ENCODE measurements at places on chromosomes 13 and 19.

- DNase-seq, result no peak
These were observed 399 bp upstream of the ZNF136 start for GRCh38 chr19:12162513-12162881.

GRCh38 chr19:40549007-40549708 is 27.5 kb upstream of the SHKBP1 start:
- DNase-seq, result no peak

DNA sequence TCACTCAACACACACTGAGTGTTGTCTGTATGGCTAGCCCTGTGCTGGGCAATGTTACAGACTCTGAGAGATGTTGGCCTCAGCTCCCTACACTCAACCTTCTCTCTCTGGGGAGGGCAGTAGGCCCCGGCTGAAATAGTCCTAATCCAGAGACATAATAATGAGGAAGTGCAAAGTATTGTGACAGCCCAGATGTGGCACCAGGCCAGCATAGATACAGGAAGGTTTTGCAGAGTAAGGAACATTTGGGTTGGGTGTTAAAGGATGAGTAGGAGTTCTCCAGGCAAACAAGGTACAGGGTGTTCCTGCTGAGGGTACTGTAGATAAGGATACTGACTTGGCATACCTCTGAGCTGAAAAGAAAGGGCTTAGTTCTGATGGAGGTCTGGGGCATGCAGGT is 2.4 kb downstream of the LIN7B start:
- DNase-seq, result no peak

DNA sequence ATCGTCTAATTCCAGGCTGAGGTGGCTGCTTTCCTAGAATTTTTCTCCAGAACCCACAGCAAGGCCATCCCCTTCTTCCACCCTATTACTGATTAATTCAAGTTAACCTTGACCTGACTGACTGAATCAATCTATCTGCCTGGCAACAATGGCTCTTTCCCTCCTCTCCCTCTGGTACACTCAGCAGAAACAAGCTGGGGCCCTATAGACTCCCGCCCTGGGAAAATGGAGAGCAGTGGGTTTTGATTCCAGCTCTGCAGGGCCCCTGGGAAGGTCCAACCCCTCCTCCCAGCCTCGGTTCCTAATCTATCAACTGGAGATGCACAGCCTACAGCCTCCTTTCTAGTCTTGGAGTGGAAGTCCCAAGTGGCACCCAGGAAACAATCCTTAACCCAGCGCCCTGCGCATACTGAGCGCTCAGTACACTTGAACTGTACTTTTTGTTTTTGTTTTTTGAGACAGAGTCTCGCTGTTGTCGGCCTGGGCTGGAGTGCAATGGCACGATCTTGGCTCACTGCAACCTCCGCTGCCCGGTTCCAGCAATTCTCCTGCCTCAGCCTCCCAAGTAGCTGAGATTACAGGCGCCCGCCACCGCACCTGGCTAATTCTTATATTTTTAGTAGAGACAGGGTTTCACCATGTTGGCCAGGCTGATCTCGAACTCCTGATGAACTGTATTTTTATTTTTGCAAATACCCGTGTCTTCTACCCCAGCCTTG is 5.2 kb upstream of the C3 start:
- no peak for DNase-seq

DNA sequence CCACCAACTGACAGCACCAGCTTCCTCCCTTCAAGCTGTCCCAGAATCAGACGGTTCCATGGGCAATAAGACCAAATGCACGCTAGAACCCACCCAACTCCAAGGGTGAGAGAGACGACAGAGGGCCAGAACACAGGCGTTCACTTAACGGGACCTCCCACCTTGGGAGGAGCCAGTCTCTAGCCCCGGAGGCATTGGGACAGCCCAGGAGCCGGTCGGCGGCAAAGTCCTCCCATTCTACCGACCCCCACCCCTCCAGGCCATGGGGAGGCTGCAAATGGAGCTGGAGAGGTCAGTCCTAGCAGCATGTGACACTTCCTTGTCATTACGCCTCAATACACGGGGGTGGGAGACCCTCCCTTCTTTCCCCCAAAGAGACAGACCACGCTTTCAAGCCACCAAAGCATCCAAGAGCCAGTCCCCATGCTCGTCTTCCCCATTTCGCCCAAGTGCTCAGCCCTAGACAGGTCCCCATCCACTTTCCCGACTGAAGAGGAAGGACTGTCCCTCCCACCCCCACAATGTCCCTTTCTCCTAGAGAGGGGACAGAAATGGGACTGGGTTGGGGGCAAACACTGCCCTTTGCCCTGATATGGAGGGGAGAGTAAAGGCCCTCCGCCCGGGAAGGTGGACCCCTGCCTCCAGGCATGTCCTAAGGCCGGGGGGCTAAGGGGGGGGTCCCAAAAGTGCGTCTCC is 964 bp downstream of the KHSRP start:
- no peak for DNase-seq

- no peak for DNase-seq
These were observed 3.2 kb upstream of the PDE4C start for GRCh38 chr19:18229474-18229873.

DNA sequence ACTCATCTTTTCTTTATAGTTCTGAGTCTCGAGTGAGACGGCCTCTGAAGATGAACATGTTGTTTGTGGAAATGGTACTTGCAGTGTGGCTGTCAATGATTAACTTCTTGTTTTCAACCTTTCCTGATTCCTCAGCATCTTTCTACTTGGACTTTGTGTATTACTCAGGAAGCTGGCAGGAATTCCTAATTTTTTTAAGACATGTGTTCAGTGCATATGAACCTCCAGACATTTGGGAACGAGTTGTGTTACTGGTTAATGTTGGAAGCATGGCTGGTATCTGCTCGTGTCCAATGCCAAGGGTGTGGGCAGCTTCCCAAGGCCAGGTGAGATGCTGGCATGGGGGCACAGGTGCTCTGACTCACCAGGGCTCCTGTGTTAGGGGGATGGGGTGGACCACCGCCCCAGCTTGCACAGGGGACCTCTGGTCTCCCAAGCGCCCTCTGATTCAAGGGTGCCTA is 61.1 kb upstream of the MCF2L start:
- no peak for DNase-seq

DNA sequence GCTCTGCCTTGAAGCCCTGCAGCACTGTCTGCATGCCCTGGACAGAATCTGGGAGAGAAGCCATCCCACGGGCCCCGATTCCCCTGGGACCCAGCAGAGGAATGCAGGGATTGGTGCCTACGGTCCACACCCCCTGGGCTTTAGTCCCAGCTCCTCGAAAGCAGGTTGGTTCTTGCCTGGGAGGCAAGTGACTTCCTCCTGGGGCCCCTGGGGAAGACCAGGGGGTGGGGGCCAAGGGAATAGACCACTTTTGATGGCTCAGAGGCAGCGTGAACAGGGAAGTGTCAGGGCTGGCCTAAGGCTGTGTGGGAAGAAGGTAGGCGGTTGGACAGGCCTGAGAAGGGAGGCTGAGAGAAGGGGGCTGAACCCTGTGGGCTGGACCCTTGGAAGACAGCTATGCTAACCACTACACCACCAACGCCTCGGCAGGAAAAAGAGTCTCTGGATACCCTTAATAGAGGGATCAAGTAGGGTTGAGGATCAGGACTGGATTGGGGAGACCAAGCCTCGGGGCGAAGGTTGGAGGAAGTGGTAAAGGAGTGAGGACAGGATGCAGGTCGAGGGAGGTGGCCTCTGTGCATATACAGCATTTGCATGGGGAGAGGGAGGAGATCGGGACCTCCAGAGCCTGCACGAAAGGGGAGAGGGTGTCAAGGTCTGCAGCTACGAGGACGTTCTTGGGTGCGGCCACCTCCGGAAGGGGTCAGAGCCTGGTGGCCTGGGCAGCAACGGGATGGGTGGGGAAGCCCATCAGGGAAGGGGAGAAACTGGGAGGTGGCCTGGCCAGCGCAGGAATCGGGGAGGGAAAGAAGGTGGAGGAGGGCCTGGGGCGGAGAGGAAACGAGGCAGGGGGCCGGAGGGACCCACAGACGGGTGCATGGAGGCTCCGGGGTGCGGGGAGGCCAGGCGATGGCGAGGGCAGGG is 709 bp downstream of the DPP9 start:
- DNase-seq, result no peak

DNA sequence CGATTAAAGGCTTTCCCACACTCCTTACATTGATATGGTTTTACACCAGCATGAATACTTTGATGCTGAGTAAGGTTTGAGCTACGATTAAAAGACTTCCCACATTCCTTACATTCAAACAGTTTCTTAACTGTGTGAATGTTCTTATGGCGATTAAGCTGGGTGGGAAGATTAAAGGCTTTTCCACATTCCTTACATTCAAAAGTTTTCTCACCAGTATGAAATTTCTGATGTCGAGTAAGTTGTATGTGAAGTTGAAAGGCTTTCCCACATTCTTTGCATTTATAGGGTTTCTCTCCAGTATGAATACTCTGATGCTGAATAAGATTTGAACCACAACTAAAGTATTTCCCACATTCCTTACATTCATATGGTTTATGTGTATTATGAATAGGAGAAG is 20.0 kb downstream of the ZNF780B start:
- DNase-seq, result no peak

- DNase-seq, result no peak
These were observed 85.4 kb upstream of the KLF12 start for GRCh38 chr13:74219566-74219965.
